Stimulated activated CD8-positive, alpha-beta memory T cell treated with anti-CD3 and anti-CD28 coated beads, Interleukin-7, amount 100 ng/mL, for 24 hours (primary cell): ENCODE measurements at places on chromosomes 4 and X.

- no peak for DNase-seq
Measured at GRCh38 chr4:183532821-183533220, 28.0 kb downstream of the ING2 start.

DNA sequence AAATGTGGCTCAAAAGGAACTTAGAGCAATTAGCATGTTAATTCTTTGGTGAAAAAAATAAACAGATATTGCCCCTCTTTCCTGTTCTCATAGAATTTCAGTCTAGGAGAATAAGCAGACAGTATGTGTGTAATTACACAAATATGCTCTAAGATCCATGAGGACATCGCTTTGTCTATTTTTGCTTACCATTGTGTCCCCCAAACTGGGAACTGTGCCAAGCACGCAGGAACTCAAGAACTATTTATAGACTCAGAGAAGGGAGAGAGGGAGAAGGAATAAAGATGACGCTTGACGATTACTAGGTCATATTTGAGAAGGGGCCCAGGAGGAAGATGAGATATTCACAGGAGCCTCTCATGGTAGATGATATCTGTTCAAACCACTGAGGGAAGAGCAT is 692.6 kb downstream of the RAB28 start:
- no peak for DNase-seq

DNA sequence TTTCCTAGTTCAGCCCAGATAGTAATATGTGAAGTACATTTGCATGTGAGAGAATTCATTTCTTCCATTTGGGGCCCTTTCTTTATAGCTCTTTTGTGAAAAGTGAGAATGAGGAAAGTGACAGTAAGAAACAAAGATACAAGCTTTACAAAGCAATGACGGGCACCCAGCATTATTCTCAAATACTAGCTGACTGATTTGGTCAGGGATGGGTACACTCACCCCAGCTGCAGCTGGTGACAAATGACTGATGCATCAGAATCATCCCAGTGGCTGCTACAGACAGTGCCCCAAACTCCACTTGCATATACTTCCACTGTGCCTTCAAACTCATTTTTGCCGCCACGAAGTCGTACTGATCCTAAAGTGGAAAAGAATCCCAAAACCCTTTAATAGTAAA is 14.8 kb downstream of the PRSS12 start:
- DNase-seq: no peak

GRCh38 chr4:17932041-17932440 is 89.5 kb downstream of the LCORL start:
- no peak for DNase-seq

- DNase-seq: no peak
Measured at GRCh38 chrX:49120091-49120490, 3.4 kb downstream of the GPKOW start.

GRCh38 chr4:82789025-82789776 is 9.4 kb downstream of the SCD5 start:
- no peak for DNase-seq
